ENCODE measurements at places on chromosomes 2 and 18.

- DNase-seq, result no peak
These were observed 1.3 kb downstream of the SPIRE1 start for GRCh38 chr18:12656605-12656937.

- DNase-seq, result no peak
These were observed 264.4 kb downstream of the ZNF407 start for GRCh38 chr18:74862094-74862493.

GRCh38 chr2:147275943-147276342 lies 568.9 kb upstream of the ACVR2A start:
- no peak for DNase-seq

- no peak for DNase-seq
These were observed 202.3 kb downstream of the MYCN start for GRCh38 chr2:16142383-16143361.

DNA sequence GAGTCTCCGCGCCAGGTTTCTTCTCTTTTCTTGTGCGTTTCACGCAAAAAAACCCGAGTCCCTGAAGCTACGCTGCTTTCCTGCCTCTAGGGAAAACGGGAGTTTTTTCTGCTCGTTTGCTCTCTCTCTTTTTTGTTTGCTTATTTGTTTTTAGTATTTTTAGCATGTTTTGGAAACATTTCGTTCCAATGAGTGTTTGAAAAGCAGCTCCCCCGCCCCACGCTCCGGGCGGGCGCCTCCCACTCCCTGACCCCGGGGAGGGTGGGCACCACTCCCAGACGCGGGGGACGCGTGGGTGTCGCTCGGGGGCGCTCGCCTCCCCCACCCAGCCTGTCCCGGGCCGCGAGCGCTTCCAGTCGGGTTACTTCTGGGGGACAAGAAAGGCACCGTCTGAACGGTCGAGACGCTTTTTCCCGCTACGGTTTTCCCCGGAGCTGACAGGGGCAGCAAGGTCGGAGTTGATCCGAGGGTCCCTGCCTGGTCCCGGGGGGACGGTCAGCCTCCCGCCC lies 446 bp upstream of the EFHD1 start:
- no peak for DNase-seq

GRCh38 chr18:24380163-24380747 lies 17.4 kb downstream of the OSBPL1A start:
- no peak for DNase-seq

DNA sequence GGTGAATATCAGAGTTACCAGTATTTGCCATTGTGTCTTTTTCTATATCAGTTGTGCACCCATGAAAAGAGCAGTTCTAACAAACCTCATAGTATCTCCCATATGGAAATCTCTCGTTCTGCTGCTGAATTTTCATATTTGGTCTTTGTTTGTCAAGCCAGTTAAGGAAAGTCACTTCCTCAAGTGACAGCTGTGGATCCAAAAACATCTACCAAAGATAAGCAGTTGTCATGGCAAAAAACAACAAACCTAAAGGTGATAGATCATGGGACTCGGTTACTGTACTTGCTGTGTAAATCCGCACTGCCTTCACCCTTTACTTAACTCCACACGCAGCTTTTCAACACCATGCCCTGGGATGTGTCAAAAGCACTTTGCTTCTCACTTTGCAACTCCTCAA lies 17.3 kb downstream of the BMP10 start:
- no peak for DNase-seq

- no peak for DNase-seq
These were observed 130.5 kb upstream of the SLC1A4 start for GRCh38 chr2:64858541-64859311.

Measured in AG04449 (cell line).